ENCODE measurements at places on chromosomes 11 and 22.

GRCh38 chr11:124602193-124602592 is 9.0 kb upstream of the PANX3 start:
- DNase-seq = no peak

DNA sequence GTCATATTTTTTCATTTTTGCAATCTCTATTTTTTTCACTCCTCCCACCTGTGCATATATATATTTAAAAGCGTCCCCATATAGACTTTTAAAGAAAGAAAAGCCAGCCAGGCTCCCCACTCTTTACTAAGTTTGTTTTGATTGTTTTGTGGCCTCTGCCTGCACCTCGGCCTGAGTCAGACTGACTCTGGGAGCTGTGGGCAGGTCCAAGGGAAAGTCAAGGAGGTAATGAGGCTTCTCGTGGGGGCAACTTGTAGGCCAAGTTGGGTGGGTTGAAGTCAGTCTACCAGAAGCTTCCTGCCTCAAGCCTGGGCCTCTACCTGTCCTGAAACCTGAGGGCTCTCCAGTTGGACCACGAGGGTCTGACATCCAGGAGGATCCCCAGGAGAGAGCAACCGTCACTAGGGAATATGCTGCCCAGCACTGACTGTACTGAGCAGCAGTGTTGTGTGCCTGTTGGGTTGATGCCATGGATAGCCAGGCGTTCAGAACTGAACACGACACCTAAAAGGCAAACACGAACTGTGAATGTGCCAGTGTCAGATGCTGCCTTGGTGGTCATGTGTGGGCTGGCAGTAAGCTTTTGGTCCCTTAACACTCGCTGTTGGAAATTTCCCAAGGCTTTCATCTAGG is 58.8 kb downstream of the BMAL1 start:
- no peak for DNase-seq

DNA sequence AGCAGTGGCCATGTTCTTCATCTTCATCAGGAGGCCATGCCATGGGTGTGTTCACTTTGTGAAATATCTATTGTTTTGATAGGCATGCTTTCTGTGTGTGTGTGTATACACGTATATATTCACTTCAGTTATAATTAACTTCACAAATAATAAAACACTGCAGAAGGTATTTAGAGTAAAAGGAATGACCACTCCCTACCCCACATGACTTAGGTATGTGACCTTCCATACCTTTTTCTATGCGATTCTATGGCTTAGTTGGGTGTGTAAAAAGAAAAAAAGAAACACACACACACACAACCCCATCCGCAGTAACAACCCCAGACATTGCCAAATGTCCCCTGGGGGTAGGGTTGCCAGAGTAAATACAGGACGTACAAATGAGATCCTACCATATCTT is 72.0 kb downstream of the CYTH4 start:
- no peak for DNase-seq

- no peak for DNase-seq
Measured at GRCh38 chr11:83692675-83693074, 406.5 kb upstream of the CCDC90B start.

- no peak for DNase-seq
Measured at GRCh38 chr11:30710221-30710620, 124.1 kb upstream of the MPPED2 start.

DNA sequence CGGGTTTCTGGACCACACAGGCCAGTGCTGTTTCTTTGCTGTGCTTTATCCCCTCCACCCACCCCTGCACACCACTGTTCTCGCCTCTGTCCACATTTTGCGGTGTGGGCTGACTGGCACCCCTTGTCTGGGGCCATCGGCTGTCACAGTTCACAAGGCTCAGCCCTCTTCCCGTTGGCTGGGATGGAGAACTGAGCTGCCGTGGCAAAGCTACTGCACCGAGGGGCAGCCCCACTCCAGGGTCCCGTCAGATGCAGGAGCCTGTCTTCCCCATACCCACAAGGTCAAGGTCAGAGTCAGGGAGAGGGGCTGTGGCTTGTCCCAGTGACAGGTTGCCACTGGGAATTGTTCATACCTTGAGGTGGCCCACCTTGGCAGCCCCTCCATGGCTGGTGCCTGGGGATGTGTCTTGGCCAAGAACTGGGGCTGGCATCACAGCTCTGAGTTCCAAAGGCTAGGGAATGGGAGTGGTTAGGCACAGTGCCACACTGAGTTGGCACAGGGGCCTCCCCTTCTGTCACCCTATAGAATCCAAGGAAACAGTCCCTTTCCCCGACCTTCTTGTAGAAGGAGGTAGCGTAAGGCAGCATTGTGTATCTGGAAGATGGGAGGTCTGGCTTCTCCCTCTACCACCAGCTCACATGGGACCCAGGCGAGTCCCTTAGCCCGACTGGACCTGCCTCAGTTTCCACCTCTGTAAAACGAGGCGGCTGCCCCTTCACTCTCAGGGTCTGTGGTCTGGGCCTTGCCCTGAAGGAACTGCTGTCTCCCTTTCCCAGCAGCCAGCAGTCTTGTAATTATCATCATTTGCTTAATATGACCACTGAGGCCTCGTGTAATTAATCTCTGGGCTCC is 3.4 kb downstream of the GRK2 start:
- no peak for DNase-seq

DNA sequence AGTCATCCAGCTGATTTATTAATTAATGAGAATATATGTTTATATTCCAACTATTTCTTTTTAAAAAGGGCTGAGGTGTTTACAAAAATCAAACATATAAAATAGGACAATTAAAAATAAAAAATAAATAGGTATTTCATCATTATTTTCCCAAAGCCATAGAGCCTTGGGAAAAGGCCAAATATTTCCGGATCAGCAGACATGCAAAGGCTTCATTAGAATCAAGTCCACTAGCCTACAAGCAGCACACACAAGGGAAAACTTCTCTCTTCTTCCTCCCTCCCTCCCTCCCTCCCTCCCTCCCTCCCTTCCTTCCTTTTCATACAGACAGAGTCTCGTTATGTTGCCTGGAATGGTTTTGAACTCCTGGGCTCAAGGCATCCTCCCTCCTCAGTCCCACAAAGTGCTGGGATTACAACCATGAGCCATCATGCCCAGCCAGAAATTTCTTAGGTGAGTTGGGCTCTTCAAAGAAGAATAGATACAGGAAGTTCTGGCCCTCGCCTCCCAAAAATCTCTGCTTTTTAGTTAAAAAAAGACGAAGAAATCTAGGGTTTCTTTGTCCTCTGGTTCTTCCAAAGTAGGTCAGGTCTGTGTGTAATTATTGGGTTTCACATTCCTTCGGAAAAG is 121.2 kb downstream of the SIK3 start:
- DNase-seq = no peak

GRCh38 chr11:71194710-71195109 is 57.7 kb downstream of the SHANK2 start:
- DNase-seq = no peak

- no peak for DNase-seq
Measured at GRCh38 chr22:41876275-41876674, 38.6 kb downstream of the SHISA8 start.

DNA sequence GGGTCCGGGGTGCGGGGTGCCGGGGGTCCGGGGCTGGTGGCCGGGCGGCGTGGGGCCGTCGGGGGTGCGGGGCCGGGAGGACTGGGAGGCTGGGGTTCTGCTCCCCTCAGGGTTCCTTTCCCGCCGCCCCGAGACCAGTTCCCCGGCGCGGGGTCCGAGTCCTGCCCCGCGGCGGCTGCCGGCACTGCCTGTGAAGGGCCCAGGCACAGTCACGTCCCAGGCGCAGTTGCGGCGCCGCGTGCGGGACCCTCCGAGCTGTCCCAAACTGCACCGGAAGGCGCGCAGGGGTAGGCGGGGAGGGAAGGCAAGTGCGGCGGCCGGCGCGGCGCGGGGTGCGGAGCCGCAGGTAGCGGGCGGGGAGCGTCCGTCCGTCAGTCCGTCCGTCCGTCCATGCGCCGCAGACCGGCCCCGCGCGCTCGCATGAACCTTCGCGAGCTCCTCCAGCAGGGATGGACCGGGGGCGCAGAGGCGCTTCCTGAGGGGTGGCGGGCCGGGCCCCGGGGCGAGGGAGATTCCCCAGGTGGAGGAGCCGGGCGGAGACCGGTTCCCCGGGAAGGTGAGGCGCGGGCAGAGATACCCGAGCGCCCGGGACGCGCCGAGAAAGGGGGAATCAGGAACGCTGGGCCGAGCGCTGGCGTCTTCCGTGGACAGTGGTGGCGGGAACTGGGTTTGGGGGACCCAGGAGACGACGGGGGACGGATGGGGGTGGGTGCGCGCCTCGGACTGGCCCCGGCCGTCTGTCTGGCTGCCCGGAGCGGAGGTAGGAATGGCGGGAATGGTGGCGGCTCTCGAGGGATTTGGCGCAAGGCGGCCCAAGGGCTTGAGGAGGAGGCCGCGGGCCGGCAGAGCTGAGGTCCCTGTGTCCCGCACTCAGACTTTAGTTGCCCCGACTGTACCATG is 3.1 kb upstream of the ADORA2A start:
- DNase-seq = no peak

- no peak for DNase-seq
Measured at GRCh38 chr11:102240502-102240901, 76.8 kb upstream of the BIRC3 start.

DNA sequence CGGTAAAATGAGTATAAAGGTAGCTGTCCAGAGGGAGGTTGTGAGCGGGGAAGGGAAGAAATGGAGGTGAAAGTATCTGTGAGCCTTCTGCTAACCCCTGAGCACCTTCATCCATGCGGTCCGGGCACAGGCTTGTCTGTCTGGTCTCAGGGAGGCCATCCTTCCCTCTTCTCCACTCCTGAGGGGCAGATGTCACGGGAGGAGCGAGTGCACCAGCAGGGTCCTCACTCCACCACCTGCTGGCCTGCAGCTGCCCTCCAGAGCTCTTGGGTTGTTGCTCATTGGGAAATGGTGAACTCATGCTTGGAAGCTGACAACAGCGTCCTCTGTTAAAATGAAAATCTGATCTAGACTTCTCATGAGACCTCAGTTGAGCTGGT is 33.8 kb upstream of the WNT11 start:
- DNase-seq = no peak

DNA sequence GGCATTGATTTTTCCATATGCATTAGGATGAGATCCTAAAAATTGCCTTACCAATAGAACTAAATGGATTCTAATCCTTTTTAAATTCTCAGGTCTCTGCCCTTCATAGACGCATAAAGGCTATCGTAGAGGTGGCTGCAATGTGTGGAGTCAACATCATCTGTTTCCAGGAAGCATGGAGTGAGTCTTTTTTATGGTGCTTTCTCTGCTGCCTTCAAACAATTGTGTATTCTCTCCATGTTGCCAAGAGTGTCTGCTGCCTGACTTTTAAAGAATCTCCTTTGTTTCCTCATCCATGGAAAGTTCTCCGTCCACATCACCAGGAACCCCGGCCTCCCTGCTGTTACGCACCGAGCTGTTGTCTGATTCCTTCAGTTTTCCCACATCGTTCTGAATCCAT is 6.9 kb downstream of the UPB1 start:
- no peak for DNase-seq

- peak; percentile 39 for DNase-seq
Measured at GRCh38 chr22:25419247-25420113, 145.0 kb upstream of the GRK3 start.

- no peak for DNase-seq
Measured at GRCh38 chr11:122426073-122426472, 229.4 kb upstream of the UBASH3B start.

GRCh38 chr11:120079750-120080610 is 57.9 kb downstream of the TRIM29 start:
- no peak for DNase-seq

DNA sequence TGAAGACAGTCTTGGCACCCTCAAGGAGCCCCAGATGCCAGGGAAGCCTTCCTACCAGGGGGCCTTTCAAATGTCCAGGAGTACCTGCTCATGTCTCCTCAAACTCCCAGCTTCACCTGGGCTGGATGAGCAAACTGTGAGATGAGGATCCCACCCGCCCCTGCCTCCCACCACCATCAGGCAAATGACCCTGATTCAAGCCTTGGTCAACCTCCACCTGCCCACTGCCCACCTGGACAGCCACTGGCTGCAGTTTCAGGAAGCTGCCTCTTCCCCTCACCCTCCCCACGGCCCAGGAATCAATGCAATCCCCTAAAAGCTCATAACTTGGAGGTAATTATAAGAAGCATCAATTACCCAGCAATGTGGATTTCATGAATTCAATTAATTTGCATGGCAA is 122.7 kb downstream of the BUD13 start:
- DNase-seq = no peak

GRCh38 chr11:40030867-40031266 is 1428.6 kb downstream of the LRRC4C start:
- DNase-seq = no peak

GRCh38 chr11:36997656-36998055 is 399.6 kb upstream of the RAG2 start:
- DNase-seq = no peak

GRCh38 chr22:31142285-31142684 is 2.0 kb upstream of the PLA2G3 start:
- DNase-seq = no peak

DNA sequence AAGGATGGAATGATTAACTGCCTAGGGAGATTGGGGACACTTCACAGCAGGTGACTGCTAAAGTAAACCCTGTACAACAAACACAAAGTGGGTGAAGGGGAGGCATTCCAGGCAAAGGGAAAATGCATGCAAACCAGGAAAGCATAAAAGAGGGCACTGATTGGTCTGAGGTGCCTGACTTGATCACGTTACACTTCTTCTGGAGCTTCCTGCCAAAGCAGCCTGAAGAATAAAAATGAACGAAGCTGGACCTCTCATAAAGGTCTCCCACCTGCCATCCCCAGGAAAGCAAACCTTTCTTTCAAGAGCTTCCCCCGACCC is 46.7 kb upstream of the SCUBE2 start:
- DNase-seq = peak; percentile 40

- no peak for DNase-seq
Measured at GRCh38 chr22:24391836-24392217, 35.6 kb upstream of the ADORA2A start.

DNA sequence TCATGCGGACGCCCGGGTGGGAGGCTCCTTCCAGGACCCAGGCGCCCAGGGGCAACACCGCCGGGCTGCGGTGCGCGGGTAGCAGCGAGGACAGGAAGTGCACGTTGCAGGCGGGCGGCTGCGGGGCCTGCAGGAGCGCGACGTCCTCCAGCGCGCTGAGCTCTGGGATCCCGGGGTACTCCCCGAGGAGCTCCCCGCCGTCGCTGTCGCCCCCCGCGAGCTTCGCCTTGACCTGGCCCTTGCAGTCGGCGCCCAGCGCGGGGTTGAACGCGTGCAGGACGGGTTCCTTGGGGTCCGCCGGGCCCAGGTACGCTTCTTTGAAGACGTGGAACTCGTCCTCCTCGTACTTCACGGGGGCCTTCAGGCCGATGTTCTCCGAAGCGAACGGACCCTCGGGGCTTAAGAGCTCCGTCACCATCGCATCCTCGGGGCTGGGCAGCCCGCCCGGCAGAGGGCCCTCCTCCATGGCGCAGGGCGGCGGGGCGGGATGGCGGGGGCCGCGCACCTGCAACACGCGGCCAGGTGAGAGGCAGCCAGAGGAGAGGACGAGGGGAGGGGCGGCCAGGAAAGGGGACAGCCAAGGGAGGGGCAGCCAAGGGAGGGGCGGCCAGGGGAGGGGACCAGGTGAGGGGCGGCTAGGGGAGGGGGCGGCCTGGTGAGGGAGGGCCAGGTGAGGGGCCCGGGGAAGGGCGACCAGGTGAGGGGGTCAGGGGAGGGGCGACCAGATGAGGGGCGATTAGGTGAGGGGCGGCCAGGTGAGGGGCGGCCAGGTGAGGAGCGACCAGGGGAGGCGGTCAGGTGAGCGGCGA is 921 bp downstream of the TESMIN start:
- peak; percentile 35 for DNase-seq

GRCh38 chr11:32318071-32319055 is 117.0 kb downstream of the WT1 start:
- DNase-seq = no peak

All from lung (tissue), 17 donors.